ENCODE measurements at places on chromosomes 7 and 10.

GRCh38 chr10:78416031-78417011, 382.7 kb downstream of the RPS24 start:
- DNase-seq = no peak

DNA sequence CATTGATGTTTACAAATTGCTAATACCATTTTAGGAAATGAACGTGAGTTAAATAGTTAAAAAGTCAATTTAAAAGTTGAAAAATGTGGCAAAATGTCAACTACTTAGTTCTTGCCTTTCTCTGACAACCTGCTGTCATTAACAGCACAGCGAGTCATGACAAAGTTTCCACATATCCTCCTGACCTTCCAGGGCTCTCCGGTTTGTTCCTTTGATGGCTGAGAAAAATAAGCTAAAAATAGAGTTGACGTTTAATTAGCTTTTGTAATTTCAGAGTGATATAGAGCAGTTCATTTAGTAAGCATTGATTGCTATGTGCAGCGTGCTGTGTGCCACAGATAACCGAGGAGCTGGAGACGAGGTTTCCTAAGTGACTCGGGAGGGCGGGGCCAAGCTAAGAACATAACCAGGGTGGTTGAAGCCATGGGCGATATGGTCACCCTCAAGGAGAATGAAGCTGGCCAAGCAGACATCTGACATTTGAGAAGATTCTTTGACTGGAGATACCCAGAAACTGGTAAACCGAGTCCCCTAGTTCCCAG, 47.9 kb downstream of the OGDH start:
- DNase-seq = no peak

GRCh38 chr7:6530626-6531491, 20.4 kb downstream of the GRID2IP start:
- DNase-seq = peak; percentile 52

- no peak for DNase-seq
Observed at GRCh38 chr7:5214641-5215040, 24.6 kb downstream of the WIPI2 start.

DNA sequence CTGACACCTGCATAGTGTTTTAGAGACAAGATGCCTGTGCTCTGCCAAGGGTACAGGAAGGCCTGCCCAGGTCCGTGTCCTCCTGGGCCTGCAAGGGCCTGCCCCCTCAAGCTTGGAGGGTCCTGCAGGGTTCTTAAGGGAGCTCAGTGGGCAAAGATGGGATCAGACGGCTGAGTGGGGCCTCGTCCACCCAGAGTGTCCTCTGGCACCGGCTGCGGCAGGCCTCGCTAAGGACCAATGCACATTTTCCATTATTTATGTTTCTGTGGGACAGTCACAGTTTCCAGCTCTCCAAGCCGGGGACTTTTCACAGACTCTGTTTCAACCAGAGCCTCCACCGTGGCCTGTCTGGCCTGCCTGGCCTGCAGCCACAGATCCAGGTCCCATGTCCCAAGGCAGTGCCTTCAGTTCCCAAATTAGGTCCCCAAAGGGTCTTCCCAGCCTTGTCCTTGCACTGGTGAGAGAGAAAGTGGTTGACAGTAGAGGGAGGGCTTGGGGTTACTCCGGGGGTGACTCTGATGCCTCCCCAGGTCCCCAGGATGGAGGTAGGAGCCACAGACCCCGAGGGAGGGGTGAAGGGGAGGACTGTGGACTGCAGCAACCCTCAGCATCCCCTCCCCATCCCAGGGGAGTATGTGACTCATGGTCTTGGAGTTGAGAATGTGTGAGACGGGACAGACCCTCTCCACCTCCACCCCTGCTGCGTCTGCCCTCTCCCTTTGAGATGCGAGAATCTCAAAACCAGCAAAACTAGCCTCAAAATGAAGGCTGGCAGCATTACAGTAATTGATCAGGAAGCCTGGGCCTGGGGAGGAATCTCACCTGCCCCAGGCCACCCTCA, 14.8 kb downstream of the MYL10 start:
- DNase-seq = no peak

GRCh38 chr10:77639756-77640155, 2.1 kb upstream of the KCNMA1 start:
- DNase-seq = no peak

- no peak for DNase-seq
Observed at GRCh38 chr10:79249186-79250121, 97.8 kb upstream of the PPIF start.

- no peak for DNase-seq
Observed at GRCh38 chr7:158765020-158765419, 60.4 kb upstream of the NCAPG2 start.

- DNase-seq = no peak
Observed at GRCh38 chr10:24822590-24822989, 98.9 kb upstream of the ARHGAP21 start.

GRCh38 chr10:42593284-42593683, 45.1 kb downstream of the ZNF33B start:
- no peak for DNase-seq

DNA sequence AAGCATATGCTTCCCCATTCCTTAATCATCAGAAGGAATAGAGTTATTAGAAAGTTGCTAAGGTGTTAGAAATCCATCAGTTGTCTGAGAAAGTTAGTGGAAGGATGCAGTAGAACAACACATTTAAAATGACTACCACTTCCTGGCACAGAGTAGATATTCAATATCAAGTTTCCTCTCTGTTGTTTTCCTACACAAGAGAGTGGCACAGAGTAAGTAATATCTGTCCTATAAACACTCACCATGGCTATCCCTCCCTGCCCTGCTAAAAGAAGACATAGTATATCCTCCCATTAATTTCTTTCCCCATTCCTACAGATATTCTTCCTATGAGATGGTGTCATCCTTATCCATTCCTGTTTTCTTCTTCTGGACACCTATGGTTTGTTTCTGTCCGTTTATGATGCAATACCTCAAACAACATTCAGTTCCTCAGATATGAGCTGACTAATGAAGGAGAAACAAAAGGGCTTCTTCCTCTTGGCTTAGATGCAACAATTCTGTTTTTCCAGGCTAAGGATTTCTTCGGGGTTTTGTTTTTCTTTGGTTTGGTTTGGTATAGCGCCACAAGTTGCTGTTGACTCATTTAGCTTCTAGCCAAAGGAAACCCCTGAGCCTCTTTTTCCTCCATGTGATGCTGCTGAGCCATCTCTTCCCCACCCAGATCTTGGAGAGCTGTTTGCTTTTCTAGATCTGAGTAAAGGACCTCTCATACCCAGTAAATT, 32.9 kb upstream of the BPGM start:
- no peak for DNase-seq

DNA sequence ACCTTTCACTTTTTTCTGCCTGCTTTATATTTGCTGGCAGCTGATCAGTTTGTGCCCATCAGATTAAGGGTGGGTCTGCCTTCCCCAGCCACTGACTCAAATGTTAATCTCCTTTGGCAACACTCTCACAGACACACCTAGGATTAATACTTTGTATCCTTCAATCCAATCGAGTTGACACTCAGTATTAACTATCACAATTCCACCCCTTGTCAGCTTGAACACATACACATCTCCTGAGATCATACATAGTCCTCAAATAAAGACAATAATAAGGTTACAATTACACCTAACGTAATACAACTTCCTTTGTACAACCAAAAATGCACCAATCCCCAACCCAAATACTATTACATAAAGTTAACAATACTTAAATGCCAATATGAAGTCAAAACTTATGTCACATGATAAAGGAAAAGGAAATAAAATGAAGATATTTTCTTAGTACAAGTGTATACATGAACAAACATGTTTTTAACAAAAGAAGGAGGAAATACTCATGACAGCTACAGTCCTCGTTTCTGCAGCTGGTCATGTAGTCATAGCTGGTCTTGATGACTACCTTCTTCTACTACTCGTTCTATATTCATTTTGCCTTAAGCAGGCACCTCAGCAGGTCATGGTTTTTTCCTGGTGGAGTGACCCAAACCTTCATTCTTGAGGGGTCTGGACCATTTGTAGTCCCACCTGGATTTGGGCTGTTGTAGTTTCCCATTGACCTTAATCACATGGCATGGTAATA, 96.7 kb upstream of the CABCOCO1 start:
- no peak for DNase-seq

- no peak for DNase-seq
Observed at GRCh38 chr10:18656724-18657123, 2.5 kb upstream of the ARL5B start.

DNA sequence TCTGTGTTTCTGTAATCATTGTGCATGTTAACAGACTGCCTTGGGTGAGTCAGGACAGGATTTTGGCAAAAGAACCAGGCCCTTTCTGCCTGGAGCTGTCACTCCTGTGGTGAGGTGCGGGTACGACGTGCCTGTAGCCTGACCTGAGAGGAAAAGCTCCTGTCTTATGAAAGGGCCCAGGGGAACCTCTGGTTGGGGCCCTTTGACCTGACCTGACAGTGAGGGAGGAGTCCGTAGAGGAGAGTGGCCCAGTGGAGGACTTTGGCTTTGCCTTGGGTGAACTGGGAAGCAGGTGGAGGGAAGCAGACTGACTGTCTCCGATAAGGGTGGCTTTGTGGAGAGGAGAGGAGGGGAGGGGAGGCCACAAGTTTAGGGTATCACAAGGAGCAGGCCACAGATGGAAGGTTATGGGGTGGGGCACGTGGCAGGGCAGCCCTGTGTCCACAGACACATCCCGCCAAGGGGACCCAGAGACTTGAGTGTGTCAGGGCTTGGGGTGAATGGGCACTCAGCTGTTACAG, 6.9 kb downstream of the PFKP start:
- DNase-seq = no peak

- no peak for DNase-seq
Observed at GRCh38 chr7:2060701-2061100, 172.0 kb downstream of the MAD1L1 start.

- DNase-seq = no peak
Observed at GRCh38 chr7:47376991-47377616, 204.8 kb downstream of the TNS3 start.

Measured in CD4-positive, alpha-beta T cell treated with Interleukin-6 at 100 ng/mL for 8 hours (primary cell).